Urothelium cell line (cell line): ENCODE measurements at places on chromosomes 3 and 15.

DNA sequence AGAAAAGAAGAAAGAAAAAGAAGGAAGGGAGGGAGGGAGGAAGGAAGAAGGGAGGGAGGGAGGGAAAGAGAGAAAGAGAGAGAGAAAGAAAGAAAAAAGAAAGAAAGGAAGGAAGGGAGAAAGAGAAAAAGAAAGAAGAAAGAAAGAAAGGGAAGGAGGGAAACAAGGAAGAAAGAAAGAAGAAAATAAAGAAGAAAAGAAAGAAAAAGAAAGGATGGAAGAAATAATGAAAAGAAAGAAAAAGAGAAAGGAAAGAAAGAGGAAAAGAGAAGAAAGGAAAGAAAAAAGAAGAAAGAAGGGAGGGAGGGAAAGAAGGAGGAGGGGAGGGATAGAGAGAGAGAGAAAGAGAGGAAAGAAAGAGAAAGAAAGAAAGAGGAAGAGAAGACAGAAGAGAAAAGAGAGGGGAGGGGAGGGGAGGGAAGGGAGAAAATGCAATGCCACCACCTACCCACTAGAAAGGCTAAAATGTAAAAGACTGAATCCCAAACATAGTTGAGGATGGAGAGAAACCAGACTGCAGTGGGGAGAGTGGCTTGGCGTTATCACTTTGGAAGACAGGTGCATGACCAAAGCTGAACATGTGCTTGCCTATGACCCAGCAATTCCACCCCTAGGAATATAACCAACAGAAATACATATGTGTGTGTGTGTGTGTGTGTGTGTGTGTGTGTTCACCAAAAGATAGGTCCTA lies 66.9 kb upstream of the KLF13 start:
- no peak for DNase-seq

DNA sequence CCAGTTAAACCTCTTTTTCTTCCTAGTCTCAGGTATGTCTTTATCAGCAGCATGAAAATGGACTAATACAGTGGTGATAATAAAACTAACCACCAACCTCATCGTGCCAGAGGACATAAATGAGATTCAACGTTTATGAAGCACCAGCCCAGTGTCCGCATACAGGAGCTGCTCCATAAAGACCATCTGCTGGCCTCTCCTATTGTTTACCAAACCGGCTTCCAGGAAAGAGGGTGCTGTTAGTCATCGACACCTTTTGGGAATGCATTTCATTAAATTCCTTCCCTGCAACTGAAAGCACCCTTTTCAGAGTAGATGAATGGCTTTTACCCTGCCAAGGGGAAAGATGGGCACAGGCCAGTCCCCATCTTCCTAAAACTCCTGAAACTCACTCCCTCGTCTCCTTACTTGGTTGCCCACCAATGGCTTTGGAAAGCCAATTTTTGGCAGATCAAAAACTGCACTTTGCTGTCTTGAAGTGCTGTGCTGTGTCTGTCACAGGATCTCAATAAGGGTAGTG lies 122.1 kb downstream of the AQP9 start:
- no peak for DNase-seq

DNA sequence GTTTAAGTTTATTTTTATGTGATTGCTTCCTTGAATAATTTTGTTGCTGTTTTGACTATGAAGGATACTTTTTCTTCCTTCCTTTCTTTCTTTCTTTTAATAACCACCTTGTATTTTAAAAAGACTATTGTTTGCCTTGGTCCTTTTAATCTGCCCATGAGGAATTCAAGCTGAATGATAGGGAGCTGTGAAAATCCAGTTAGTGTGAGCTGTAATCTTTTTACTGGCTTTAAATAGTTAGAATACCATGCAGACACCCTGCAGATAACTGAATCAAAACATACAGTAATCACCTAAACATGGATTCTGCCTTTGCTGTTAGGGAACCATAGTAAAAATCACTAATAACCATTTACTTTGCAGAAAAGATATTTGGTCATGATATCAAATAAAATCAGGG lies 110.7 kb downstream of the RSRC1 start:
- no peak for DNase-seq

- no peak for DNase-seq
Measured at GRCh38 chr3:43296565-43296964, 10.2 kb downstream of the SNRK start.

DNA sequence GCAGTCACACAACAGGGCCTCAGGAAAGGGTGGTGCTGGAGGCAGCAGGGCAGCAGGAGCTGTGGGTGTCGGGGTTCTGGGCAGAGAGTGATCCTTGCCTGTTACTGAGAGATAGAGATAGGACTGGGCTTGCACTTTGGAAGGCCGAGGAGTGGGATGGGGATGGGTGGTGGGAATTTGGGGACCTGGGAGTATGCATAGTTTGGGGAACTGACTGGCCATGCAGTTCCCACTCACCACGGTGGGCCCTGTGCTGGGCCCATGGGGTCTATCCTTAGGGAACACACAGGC lies 192.5 kb upstream of the LINGO1 start:
- no peak for DNase-seq

DNA sequence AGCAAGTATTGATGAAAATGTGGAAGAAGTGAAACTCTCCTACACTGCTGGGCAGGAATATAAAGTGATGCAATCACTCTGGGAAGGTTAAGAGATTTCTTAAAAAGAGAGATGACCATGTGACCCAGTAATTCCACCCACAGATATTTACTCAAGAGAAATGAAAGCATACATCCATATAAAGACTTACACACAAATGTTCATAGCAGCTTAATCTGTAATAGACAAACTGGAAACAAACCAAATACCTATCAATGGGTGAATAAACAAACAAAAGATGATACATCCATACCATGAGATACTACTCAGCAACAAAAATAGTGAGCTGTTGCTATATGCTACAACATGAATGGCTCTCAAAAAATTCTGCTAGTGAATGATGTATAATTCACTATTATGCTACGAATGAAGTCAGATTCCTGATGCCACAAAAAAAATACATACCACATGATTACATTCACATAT lies 463.3 kb downstream of the MAGI1 start:
- no peak for DNase-seq

- DNase-seq: no peak
Measured at GRCh38 chr3:25421747-25422146, 6.3 kb upstream of the RARB start.

DNA sequence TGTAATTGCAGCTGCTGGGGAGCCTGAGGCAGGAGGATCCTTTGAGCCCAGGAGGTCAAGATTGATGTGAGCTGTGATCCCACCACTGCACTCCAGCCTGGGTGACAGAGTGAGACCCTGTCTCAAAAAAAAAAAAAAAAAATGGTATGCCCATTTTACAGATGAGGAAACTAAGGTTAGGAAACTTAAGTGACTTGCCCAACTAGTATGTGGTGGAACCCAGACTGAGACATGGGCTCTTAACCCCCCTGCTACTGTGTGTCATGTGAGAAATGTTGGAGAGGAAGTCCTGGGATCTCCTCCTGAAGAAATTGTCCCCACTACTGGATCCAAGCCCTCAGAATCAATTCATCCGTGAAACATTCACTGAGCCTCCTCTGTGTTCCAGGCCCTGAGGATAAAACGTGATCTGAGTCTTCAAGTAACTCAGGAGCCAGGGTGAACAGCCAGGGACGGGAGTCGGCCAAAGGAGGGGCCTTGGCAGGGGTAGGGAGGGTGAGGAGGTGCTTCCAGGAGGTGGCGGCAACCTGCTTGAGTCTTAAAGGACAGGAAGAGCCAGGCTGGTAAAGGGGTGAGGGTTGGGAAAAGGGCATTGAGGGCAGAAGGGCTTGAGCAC lies 19.6 kb upstream of the RNU6-1 start:
- no peak for DNase-seq

DNA sequence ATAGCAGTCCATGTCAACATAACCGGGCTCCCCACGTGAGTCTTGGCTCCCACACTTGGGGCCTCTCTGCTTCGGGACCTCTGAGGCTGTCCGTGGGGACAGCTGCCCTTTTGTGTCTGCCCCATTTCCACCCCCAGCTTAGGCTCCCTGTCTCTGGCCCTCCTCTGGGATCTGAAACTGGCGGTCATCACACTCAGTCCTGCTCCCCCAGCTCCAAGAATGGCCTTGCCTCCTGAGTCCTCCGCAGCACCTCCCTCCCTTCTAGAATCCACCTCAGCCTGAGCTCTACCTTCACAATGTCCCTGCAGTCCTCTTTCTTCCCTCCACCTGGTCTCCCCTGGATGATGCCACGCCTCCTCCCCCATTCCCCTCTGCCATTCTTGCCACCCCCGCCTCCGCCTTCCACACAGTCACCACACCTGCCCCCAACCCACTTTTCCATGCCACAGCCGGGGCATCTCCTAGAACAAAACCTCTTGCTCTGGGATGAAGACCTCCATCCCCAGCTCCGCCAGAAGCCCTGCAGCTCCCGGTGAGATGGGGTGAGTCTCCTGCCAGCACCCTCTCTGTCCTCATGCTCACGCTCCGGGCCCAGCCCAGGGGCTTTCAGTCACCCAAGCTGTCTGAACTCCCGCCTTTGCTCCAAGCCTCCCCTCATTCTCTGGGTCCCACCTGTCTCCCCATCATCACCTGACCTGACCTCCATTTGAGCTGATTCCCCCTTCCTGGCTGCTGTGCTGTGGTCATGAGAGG lies 7.0 kb upstream of the ZXDC start:
- no peak for DNase-seq

DNA sequence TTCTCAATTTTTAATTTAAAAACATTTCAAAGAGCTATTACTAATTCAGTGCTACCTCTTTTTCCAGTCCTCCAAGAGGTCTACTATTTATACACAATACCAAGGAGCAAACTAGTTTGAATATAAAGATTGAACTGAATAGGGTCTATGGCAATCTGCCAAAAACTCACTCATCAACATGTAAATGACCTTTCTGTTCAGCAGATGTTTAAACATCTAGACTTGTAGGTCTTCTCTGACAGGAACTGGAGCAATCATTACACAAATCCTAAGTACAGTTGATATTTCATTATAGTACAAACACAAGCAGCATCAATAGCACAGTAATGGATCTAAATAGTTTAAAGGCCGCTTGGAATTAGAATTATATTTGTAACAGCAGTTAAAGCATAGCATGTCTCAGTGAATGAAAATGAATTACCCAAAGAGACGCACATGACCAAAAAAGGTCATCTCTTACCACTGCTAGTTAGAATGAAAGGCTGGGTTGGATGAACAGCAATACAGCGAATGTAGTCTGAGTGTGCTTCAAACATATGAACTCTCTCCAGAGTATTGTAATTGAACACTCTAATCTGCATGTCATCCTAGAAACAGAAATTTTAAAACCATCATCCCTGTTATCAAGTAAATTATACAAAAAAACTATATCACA lies 10.7 kb downstream of the COPB2 start:
- DNase-seq: no peak

GRCh38 chr3:188581365-188581764 lies 427.4 kb downstream of the LPP start:
- DNase-seq: no peak

- DNase-seq: no peak
Measured at GRCh38 chr3:157157836-157158235, 2.1 kb downstream of the CCNL1 start.

- DNase-seq: no peak
Measured at GRCh38 chr3:126316501-126316939, 40.7 kb downstream of the KLF15 start.

GRCh38 chr3:41169023-41169422 lies 30.3 kb upstream of the CTNNB1 start:
- DNase-seq: no peak

DNA sequence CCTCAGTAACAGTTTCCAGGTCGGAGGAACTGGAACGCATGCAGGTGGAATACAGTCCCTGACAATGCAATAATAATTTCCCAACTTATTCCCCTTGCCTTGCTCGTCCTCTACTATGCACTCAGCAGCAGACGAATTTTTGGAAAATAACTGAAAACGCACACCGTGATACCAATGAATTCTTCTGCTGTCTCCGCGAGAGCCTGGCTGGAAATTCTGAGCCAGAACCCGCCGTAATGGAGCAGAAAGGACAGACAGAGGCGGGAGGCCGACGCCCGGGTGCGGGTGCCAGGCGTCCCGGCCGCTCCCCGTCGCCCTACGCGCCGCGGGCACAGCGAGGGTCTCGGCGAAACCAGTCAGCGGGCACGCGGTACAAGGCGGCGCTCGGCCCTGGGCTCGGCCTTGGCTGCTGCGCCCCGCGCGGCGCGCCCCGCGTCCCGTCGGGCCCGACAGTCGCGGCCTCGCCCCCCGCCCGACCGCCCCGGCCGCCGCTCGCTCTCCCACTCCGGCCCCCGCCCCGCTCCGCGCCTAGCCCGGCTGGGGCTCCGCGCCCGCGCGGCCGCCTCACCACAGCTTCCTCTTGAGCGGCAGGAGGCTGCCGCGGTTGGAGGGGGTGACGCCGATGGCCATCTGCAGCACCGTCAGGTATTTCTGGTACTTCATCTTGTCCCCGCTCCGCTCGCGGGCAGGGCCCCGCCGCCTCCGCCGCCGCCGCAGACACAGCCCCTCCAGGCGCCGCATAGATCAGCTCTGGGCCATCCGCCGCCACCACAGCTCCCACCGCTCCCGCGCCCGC lies 114.5 kb upstream of the GOLGA8J start:
- no peak for DNase-seq

GRCh38 chr3:25094932-25095685 lies 333.0 kb upstream of the RARB start:
- DNase-seq: no peak

DNA sequence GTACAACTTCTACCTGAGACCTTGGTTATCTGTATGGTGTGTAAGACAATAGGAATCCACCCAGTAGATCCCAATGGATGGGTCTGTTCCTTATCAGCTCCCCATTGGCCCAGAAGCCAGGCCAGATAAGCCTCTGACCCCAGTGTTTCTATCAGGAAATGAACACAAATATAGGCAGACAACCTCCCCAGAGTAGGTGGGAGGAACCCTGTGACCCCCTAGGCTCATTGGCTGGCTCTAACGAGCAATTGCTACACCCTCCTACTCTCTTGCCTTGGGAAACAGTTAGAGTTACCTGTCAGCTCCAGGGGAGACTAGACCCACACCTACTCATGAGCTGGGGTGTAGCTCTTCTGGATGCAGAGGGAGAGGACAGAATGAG lies 299.9 kb downstream of the UACA start:
- no peak for DNase-seq

DNA sequence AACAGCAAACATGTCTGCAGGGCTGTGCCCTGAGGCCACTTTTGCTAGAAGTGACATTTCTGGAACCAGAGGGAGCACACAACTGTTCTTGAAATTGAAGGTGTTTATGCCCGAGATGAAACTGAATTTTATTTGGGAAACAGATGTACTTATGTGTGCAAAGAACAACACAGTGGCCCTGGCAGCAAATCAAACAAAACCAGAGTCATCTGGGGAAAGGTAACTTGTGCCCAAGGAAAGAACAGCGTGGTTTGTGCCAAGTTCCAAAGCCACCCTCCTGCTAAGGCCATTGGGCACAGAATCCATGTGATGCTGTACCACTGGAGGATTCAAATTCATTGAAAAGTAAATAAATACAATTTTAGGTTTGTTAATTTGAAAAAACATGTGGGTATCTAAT lies 31.2 kb upstream of the RARRES1 start:
- DNase-seq: no peak

GRCh38 chr3:13072239-13072599 lies 1.0 kb downstream of the IQSEC1 start:
- peak; percentile 82 for DNase-seq
